ENCODE measurements at places on chromosomes 12 and 14. TPM values are rescaled to one million over a fixed set of nuclear protein-coding genes. Genes with fewer than 3 reads are reported as not detected.

- peaks cover 57% of the 10 kb centered on the region for H3K4me1 ChIP-seq
- H3K27me3 ChIP-seq = peaks cover 62% of the 10 kb centered on the region
- peak overlapping the region; percentile 85 for H3K27ac ChIP-seq
- DNase-seq = peak; percentile 62
- H3K36me3 ChIP-seq = peaks cover 2% of the 10 kb centered on the region
Observed at GRCh38 chr14:20631023-20631879, 10.2 kb downstream of the OR6S1 start.

GRCh38 chr14:80211153-80212022 lies at the start of gene DIO2:
TSS of gene DIO2 (minus strand) at chr14:80211504. CDS start at chr14:80211472, 32 bp downstream.
- no peak within 1 kb of the TSS for H3K4me3 ChIP-seq
- no peaks in the 10 kb centered on the region for H3K36me3 ChIP-seq
- no peak within 1 kb of the TSS for H3K27ac ChIP-seq

DNA sequence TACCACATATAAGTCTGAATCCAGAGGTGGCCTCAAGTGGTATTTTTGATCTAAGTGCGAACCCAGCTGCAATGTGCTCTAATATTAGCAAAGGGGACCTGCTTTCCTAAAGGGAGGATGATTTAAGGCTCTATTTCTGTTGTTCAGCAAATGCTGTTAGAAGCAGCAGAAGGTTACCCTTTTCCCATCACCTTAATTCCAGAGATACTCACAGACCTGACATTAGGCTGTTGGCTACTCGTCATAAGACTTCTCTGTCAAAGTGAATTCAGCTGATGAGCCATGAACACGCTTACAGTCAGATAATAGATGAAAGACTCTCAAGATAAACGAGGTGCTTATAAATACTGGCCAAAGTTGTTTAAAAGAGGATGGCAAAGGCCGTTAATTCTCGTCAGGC lies 308.7 kb upstream of the DDHD1 start:
- H3K27ac ChIP-seq = no peak overlapping the region
- H3K4me3 ChIP-seq = no peak overlapping the region
- no peaks in the 10 kb centered on the region for H3K36me3 ChIP-seq

- no peak for DNase-seq
- H3K27me3 ChIP-seq = peaks cover 43% of the 10 kb centered on the region
- H3K36me3 ChIP-seq = no peaks in the 10 kb centered on the region
- peaks cover 4% of the 10 kb centered on the region for H3K4me1 ChIP-seq
- H3K27ac ChIP-seq = no peak overlapping the region
- H3K4me3 ChIP-seq = no peak overlapping the region
Observed at GRCh38 chr14:67523764-67524633, 9.1 kb upstream of the PLEKHH1 start.

DNA sequence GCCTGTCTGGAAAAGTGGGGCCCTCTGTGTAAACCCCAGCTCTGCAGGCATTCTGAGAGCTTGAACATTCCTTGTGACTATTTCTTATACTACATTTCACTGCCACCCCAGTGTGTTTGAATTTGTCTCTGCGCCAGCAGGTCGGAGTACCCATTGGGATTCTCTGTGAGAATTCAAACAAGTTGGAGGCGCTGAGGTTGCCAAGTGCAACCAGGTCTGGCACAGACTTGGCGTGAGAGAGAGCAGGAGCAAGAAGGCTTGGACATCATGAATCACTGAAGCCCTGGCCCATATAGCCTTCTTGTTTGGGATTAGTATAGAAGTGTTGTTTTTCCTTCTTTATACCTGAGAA lies 33.0 kb upstream of the ATP2A2 start:
- no peaks in the 10 kb centered on the region for H3K27me3 ChIP-seq
- H3K27ac ChIP-seq = no peak overlapping the region
- DNase-seq = no peak

GRCh38 chr14:28348797-28349196 lies 417.8 kb upstream of the FOXG1 start:
- no peaks in the 10 kb centered on the region for H3K27me3 ChIP-seq
- H3K4me1 ChIP-seq = no peaks in the 10 kb centered on the region
- DNase-seq = no peak

DNA sequence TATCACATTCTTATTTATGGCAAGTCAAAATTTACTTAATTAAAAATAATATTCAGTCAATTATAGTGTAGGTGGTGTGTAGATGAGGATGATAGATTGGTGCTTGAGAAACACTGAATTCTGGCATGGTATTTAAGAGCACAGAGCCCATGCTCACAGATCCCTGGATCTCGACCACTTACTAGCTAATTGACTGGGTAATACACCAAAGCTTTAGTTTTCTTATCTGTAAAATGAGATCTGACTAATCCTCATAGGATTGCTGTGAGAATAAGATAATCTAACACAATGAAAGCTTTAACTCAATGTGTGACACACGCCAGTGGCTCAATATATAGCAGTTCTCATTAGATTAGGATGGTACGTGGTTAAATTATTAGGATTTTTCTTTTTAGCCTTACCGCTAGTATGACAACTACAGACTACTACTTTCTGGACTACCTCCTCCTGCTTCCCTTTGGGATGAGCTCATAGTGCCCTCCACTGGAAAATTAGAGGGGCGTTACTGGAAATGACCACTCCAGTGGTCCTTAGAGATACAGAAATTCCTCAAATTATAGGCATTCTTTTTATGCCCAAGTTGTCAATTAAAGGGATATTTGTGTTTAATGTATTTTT lies 482.8 kb upstream of the TBX3 start:
- no peak overlapping the region for H3K27ac ChIP-seq
- DNase-seq = no peak
- no peaks in the 10 kb centered on the region for H3K27me3 ChIP-seq
- H3K4me3 ChIP-seq = no peak overlapping the region
- no peaks in the 10 kb centered on the region for H3K4me1 ChIP-seq

DNA sequence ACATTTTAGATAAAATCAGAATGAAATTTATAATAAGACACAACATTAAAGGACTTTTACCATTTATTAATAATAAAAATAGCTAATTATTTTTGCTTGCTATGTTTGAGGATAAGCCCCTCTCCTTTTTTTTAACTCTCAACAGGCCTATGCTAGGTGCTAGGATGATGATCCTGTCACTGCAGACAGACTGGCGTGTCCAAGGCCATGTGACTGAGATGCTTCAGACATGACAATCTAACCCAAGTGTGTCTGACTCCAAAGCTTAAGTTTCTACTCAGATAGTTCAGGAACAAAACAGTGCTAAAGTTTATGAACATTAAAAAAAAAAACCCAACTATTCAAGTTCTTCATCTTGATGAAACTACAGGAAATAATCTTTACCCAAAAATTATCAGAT lies 29.8 kb downstream of the PPP1R13B start:
- no peak for DNase-seq
- H3K27ac ChIP-seq = no peak overlapping the region
- H3K4me3 ChIP-seq = no peak overlapping the region

GRCh38 chr14:101888182-101888581 lies 76.2 kb upstream of the DYNC1H1 start:
- H3K27me3 ChIP-seq = no peaks in the 10 kb centered on the region
- peaks cover 39% of the 10 kb centered on the region for H3K36me3 ChIP-seq
- no peak for DNase-seq
- peaks cover 6% of the 10 kb centered on the region for H3K4me1 ChIP-seq
- H3K27ac ChIP-seq = no peak overlapping the region
- H3K4me3 ChIP-seq = no peak overlapping the region

GRCh38 chr12:63915105-63915800 lies 70.8 kb downstream of the SRGAP1 start:
- DNase-seq = no peak
- no peaks in the 10 kb centered on the region for H3K4me1 ChIP-seq
- no peaks in the 10 kb centered on the region for H3K36me3 ChIP-seq
- no peak overlapping the region for H3K4me3 ChIP-seq
- H3K27me3 ChIP-seq = no peaks in the 10 kb centered on the region
- H3K27ac ChIP-seq = no peak overlapping the region

- no peak overlapping the region for H3K4me3 ChIP-seq
- no peaks in the 10 kb centered on the region for H3K27me3 ChIP-seq
- H3K36me3 ChIP-seq = no peaks in the 10 kb centered on the region
Observed at GRCh38 chr14:62854951-62855350, 190.3 kb downstream of the KCNH5 start.

GRCh38 chr12:6167327-6168280 lies 32.6 kb upstream of the CD9 start:
- DNase-seq = peak; percentile 83
- H3K4me3 ChIP-seq = peak overlapping the region; percentile 73
- H3K36me3 ChIP-seq = no peaks in the 10 kb centered on the region

DNA sequence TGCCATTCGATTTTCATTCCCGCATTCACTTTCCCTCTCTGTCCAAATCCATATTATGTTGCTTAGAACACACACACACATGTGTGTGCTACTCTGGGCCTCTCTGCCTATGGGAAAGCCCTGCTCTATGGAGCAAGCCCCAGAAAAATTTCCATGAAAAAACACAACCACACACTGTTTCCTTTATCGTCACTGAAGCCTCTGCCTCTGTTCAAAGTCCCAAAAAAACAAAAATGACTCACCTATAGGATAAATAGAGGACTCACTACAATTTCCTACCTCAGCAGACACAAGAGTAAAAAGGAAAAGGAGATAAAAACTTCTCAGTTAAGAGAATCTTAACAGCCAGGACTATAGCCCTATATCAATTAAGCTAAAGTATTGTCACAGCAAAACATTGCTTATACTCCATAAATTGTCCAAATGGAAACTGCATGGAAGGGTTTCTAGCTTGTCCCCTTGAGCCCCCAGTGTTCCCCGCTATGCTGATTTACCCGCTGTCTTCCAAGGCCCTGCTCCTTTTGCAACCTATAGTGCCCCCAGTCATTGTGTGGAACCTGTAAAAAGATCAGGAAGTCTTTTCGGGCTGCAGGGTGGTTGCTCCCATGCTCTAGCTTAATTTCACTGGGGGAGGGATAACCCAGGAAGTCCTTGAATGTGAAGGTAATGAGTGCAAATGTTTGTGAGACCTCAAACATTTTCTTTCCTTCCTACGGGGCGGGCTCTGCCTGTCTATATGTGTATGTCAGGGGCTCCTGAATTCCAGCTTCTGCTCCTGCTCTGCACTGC lies 11.1 kb upstream of the PIP4K2C start:
- peaks cover 6% of the 10 kb centered on the region for H3K4me1 ChIP-seq
- H3K4me3 ChIP-seq = no peak overlapping the region
- no peak overlapping the region for H3K27ac ChIP-seq

DNA sequence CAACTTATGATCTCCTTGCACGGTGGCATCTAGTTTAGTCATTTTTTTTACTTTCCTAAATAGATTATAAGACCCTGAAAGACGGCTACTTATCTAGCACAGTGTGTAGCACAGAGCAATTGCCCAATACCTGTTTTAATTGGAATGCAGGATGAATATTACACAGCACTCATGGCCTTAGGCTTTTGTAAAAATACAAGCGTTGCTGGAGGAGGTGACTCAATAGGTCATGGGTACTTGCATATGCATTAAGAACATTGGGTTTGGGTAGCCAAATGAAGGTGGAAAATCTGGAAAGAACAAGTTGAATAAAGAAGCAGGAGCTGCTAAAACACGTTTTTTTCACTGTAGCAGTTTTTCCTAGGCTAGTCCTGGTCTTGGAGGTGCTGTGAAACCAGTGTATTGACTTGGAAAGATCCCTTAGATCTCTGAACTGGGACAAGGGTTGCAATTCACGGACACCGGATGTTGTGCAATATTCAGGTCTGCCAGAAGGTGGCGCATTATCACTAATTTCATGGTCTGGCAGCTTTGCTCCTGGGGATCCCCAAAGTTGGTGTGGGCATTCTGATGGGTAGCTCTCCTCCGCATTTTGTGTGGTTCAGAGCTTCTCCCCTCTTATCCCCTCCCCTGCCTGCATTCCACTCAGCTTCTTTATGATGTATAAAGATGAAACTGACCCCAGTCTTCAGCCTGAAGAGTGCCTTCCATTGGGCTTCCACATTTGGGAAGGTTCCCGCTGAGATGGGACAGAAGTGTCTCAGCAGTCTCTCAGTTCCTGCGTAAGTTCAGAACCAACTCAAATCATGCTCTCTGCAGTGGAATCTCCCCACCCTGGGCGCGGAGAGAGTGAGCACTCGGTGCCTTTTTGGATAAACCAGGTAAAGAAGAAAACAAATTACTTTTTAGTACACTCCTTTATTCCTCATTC lies 278.3 kb downstream of the NRXN3 start:
- DNase-seq = peak; percentile 38
- H3K27me3 ChIP-seq = peaks cover 5% of the 10 kb centered on the region
- no peak overlapping the region for H3K27ac ChIP-seq
- no peaks in the 10 kb centered on the region for H3K36me3 ChIP-seq

- no peak overlapping the region for H3K4me3 ChIP-seq
- H3K4me1 ChIP-seq = no peaks in the 10 kb centered on the region
- H3K27me3 ChIP-seq = no peaks in the 10 kb centered on the region
- DNase-seq = no peak
- no peak overlapping the region for H3K27ac ChIP-seq
- peaks cover 25% of the 10 kb centered on the region for H3K36me3 ChIP-seq
Observed at GRCh38 chr14:89983375-89983774, 27.6 kb downstream of the TDP1 start.

DNA sequence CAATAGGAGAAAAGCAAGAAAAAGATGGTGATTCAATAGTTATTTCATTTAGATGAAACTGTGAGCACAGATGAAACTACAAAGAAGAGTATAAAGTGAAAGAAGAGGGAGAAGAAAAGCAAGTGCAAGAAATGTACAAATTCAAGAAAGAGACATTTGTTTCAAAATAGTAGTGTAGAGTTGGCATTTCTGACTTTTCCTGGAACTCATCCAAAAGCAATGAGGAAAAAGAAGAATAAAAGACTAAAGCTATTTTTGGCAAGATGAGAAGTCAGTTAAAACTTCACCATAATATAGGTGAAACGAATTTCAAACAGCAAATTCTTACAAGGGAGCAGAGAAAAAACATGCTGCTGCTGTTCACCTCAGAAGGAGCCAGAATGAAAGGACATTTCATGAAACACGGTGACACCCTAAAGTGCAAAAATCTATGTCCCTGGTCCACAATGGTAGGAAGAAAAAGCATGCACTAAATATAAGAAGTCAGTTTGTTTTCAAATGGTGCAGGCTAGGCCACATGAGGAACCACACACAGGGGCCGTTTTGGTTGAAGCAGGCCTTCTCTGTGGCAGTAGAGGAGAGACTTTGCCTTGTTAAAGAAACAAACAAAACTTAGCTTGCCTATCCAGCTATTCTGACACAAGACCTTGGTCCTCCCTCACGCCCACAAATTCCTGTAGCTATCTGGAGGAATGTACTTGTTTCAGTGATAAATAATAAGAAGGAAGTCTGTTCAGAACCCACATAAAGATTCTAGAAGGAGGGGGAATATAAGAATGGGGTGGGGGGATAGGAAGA lies 11.1 kb upstream of the CMAS start:
- H3K27ac ChIP-seq = peak overlapping the region; percentile 6
- H3K4me3 ChIP-seq = peak overlapping the region; percentile 18
- H3K27me3 ChIP-seq = no peaks in the 10 kb centered on the region
- H3K4me1 ChIP-seq = peaks cover 8% of the 10 kb centered on the region

MUCL1 gene
- total RNA-seq = not detected

GNB3 gene
- 1.3 TPM for total RNA-seq

SPX gene
- 1.6 TPM for total RNA-seq

ZC2HC1C gene
- 3.0 TPM for total RNA-seq

C12orf54 gene
- total RNA-seq = not detected

KRT75 gene
- total RNA-seq = not detected

AVPR1A gene
- not detected for total RNA-seq

GRIN2B gene
- not detected for total RNA-seq

OASL gene
- total RNA-seq = 45.1 TPM

NOS1 gene
- not detected for total RNA-seq

ACVRL1 gene
- total RNA-seq = not detected

BDKRB2 gene
- not detected for total RNA-seq

RPL10L gene
- not detected for total RNA-seq
